ENCODE measurements at places on chromosomes 1 and 21.

DNA sequence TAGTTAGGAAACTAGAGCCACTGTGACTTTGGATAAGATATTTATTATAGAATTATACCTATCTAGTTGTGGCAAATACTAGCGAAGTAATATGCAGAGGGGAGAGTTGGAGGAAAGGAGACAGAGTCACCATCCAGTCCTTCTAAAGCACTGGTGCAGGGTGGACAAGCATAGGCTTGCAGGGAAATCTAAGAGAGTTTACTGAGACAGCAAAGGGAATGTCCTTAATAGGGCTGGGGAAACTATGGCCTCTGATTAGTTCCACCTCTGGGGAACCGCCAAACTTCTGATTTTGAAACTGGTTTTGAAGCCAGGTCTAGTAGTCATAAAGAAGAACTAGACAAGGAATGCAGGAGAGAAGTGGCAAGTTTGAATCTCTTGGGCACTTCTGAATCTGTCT, 407.9 kb downstream of the VAV3 start:
- DNase-seq: no peak

DNA sequence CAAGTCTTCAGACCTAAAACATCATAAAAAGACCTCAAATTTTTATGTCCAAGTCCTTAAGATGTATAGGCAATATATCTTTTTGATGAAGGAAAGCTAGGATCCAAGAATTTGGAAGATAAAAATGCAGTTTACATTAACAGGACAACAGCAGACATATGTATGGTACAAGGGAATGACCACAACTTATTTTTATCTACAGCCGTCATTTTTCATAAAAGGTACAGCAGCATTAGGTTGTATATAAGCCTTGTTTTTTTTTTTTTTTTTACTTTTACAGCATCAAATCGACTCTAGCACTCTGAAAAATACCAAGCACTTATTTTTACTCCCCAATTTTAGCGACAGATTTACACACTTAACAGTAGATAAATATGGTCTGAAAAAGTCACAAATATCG, 1.3 kb downstream of the SRSF10 start:
- no peak for DNase-seq

DNA sequence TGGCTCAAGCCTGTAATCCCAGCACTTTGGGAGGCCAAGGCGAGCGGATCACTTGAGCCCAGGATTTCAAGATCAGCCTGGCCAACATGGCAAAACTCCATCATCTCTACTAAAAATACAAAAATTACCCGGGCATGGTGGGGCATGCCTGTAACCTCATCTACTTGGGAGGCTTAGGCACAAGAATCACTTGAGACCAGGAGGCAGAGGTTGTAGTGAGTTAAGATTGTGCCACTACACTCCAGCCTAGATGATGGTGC, 12.0 kb downstream of the PALMD start:
- no peak for DNase-seq

GRCh38 chr1:59879996-59880505, 46.5 kb downstream of the CYP2J2 start:
- DNase-seq: no peak

DNA sequence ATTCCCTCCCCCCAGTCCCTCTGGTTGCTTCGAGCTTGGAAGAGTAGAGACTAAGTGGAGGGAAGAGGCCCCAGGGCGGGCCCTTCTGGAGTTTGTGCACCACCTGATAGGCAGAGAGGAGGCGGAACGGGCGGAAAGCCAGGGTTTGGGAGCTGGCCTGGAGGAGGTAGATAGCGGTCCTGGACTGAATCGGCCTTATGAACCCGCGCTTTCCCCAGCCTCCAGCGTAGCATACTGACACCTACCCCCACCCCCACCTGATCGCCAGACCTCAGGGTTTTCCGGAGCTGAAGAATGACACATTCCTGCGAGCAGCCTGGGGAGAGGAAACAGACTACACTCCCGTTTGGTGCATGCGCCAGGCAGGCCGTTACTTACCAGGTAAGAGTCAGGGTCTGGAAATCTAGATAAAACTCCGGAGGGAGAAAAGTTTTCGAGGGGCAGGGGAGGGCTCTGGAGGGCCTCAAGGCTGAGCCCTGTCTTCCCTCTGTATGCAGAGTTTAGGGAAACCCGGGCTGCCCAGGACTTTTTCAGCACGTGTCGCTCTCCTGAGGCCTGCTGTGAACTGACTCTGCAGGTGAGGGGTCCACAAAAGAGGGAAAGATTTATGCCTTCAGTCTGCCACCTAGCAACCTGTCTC, 705 bp downstream of the UROD start:
- DNase-seq: peak; percentile 73

GRCh38 chr21:34722684-34723300, 54.0 kb downstream of the CLIC6 start:
- no peak for DNase-seq

DNA sequence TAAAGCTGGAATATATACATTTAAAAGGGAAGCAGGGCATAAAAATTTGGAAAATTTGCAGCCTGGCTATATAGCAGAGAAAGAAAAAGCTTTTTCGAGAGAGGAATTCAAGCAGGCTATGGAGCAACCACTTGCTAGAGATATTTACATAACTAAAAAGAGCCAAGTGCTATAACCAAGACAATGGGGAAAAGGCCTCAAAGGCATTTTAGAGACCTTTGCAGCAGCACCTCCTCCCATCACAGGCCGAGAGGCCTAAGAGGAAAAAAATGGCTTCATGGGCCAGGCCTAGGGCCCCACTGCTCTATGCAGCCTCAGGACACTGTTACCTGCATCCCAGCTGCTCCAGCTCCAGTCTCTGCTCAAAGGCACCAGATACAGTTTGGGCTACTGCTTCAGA, 37.0 kb downstream of the CAPN9 start:
- DNase-seq: no peak

- DNase-seq: no peak
These were observed 217.1 kb downstream of the RERE start for GRCh38 chr1:8600336-8600735.

- DNase-seq: peak; percentile 55
These were observed 688 bp downstream of the PTTG1IP start for GRCh38 chr21:44872649-44873355.

GRCh38 chr1:201217851-201218250, 27.2 kb downstream of the IGFN1 start:
- no peak for DNase-seq

GRCh38 chr1:168134642-168135041, 2.1 kb downstream of the GPR161 start:
- DNase-seq: no peak

GRCh38 chr1:26858160-26858559, 4.8 kb upstream of the SFN start:
- DNase-seq: peak; percentile 14

DNA sequence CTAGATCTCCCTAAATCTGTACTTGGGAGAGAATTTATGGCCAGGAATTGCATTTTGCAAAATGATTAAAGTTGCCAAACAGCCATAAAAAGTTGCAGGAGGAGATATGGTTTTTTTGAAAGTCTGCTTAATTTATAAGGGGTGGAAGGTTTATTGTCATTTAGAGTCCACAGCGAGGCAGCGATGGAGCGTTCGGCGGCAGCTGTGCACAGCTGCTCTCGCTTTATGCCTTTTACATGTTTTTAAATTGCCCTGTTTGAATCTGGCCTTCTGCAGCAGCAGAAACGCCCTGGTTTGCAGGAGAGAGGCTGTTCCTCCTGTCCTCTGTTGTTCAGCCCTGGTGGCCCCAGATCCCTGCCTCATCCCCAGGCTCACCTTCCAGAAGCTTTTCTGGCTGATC, 144.9 kb upstream of the POU3F1 start:
- DNase-seq: no peak

- peak; percentile 51 for DNase-seq
These were observed 185.5 kb downstream of the ZNF281 start for GRCh38 chr1:200224315-200224714.

GRCh38 chr1:209241487-209241886, 342.0 kb upstream of the CAMK1G start:
- DNase-seq: peak; percentile 18

DNA sequence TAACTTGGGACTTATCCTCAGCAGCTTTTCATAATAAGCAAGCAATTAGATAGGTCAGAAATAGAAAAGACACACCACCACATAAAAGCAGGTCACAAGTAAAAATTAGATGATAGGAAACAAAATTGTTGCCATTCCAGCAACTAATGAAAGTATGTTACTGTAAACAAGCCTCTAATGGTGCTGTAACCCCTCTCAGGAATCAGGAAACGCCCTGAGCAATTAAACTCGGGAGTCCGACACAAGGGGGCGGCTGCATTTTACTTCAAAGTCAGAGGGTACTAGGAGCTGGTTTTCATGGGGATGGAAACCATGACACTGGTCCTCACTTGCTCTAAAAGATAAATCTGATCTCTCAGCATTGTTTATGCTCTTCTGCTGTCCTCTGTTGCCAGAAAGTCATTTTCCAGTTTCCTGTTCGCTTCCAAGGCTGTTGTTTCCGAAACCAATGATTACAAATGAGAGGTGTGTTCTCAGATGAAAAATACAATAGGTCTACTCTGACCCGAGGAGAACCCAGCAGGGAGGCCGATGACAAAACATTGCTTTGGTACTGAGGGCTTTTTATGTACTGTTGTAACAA, 93.4 kb downstream of the TGFBR3 start:
- peak; percentile 44 for DNase-seq

DNA sequence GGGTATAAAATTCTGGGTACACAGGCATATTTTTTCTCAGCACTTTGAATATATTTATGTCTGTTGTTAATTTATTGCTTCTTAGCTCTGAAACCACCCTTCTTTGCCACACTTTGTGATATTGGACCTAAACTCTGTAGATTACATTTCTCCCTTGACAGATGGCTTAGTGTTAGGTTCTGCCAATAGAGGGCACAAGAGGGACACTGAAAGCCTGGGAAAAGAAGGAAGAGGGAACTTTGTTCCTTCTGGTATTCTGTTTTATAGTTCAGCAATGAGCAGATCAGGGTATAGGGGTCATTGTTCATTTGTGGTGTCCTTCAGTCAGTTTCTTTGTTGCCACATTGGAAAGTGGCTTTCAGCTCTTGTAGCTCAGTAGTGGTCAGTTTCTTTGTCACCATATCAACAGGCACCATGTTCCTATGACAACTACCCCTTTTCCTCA, 423.5 kb upstream of the PROX1 start:
- peak; percentile 2 for DNase-seq

DNA sequence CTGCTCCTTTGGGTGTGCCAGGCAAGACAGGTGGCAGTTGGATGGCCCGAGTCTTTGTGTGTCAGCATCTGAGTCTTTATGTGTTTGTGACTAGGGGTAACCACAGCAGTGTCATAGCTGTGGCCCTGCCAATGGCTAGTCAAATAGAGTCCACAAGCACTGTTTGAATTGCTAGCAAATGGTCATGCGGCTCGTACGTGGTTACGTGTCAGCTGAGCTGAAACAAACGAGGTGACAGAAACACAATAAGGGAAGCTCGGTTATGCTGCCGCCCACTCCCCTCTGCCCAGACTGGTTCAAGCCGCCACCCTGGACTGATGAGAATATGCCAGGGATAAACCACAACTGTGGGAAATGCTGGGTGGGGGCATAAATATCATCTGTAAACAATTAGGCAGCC, 174.3 kb upstream of the LMO4 start:
- DNase-seq: no peak

DNA sequence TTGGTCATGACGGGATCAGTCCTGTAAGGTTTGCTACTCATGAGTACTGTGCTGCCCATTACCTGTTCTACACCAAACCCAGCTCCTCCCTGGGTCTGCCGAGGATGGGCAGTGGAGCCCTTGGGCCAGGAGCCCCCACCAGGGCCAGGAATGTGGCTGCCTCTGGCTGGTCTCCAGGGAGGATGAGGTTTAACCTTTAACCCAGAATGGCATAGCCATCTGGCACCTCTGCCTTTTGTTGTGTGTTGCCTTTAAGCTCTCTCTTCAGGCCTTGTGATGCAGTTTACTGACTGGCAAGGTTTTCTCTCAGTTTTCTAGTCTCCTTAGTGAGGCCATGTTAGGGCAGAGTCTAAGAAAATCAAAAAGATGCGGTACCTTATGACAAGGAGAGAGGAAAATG, 38.6 kb downstream of the SIPA1L2 start:
- DNase-seq: no peak

- no peak for DNase-seq
These were observed 137.7 kb upstream of the ADGRL2 start for GRCh38 chr1:81662913-81663526.

GRCh38 chr1:50977575-50978143, 7.6 kb downstream of the CDKN2C start:
- peak; percentile 72 for DNase-seq

DNA sequence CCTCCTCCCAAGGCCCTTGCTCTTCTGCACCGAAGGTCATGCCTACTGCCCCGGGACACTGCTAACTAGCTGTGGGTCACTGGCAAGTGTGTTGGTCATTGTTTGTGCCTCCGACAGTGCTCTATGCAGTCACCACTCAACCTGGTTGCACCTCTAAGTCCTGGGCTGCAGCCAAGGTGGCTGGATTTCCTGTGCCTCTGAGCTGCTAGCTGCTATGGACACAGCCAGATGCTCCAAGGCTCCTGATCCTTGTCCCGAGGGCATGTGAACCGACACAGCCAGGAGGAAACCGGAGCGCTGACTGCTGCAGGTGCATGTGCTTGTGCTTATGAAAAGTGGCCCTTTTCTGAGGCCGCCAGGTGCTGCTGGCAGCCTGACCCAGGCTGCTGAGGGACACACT, 14.7 kb upstream of the SPOCD1 start:
- DNase-seq: no peak

DNA sequence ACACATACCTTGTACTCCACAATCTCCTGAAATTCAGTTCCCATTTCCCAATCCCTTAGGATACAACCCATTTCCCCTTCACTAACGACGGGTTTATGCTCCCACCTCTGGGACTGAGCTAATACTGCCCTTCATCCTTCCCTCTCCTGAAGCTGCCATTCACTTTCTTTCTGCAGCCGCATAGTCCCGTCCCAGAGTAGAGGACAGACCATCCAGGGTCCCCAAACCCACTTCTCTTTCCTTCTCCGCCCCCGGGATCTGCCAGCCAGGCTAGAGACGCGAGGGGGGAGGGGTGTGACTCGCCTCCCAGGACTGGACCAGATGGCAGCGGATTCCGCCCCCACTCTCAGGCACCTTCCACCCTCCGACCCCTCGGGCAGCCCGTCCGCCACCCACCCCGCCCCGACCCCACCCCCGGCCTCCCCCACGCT, 679 bp downstream of the ABL2 start:
- DNase-seq: peak; percentile 50

DNA sequence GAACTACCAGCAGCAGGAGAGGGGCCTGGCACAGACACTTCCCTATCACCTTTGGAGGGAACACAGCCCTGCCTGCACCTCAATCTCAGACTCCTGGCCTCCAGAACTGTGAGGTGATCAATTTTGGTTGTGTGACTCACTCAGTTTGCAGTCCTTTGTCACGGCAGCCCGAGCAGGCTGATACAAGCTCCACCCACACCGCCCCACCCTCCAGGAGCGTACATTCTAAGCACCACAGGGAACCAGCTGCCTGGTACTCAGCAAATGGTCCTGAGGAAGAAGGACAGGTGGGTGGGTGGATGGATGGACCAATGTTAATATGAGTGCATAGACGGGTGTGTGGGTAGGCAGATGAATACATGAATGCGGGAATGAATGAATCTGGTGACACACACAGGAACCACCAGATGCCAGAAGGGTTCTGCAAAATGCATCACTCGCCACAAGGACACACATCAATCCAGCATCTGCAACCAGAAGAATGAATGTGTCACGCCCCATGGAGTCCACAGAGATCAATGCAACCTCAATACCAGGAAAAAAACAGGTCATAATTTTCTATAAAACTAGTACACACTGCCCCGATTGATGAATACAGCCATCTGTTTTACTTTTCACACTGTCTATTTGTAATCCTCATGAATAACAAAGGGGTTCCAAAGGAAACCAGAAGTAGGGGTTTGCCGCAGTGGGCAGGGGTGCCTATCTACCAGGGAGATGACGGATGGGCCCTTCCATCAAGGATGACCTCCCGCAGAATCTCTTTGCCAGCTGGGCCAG, 284.5 kb downstream of the NPHP4 start:
- no peak for DNase-seq
